Kasumi-1 (cell line): ENCODE measurements at places on chromosomes 6 and 20.

DNA sequence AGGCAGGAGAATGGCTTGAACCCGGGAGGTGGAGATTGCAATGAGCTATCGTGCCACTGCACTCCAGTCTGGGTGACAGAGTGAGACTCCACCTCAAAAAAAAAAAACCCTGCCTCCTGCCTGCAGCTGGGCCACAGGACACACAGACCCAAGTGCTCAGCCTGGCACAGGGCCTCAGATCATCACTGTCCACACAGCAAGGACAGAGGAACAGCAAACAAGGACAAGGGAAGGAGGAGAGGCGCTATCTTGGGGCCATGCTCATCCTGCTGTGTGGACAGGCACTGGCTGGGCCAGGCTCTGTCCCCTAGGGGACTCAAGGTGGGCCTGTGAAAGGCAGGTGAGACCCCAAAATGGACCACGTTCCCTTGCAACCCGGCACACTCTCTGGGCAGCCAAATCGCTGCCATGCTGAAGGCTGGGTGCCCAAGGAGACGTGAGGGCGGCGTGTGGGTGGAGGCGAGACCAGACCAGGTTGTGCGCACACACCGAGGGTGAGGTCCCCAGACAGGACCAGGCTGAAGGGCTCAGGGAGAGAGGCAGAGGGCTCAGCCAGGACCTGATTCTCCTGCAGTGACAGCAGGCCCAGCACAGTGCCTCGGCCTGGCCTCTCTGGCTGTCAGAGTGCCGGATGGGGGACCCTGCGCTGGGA lies 9.1 kb downstream of the UCKL1 start:
- no peak for DNase-seq

- DNase-seq, result peak; percentile 76
Observed at GRCh38 chr6:130105996-130106704, 87.8 kb downstream of the L3MBTL3 start.

DNA sequence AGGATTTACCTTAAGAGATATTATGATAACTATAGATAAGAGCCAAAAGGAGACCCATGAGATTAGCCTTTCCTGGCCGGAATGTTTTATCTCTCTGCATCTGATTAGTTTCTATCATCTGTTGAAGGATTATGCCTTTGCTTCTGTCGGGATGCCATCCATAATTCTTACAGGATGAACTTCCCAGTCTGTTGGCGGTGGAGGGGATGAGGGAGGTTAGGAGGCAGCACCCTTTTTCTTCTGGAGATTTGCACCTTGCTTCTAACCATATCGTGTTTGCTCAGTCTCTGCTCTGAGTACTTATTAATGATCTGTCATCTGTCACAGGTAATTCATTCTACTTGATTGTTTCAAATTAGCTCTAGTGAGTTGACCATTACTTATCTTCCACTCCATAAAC lies 292.1 kb downstream of the KHDC1L start:
- no peak for DNase-seq

GRCh38 chr20:43159994-43160393 lies 29.7 kb downstream of the PTPRT start:
- no peak for DNase-seq

DNA sequence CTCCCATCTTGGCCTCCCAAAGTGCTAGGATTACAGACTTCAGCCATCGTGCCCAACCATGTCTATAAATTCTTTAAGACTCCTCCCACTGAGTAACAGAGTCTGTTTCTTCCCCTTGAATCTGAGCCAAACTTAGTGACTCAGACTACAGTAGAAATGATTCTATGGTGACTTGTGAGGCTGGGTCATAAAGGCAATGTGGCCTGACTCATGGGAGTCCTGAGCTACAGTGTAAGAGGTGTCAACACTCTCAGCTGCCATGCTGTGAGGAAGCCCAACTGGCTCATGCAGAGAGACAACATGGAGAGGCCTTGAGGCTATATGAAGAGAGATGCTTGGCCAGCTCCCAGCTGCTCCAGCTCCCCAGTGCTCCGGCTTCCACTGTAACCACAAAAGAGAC lies 5.2 kb upstream of the NRSN2 start:
- DNase-seq, result peak; percentile 40
